ENCODE measurements at places on chromosomes 12 and 14.
A peak's percentile ranks its signal among the peaks of the same experiment; 100 is the strongest.

GRCh38 chr14:100994082-100994481 is 90.6 kb upstream of the RTL1 start:
- DNase-seq, result no peak

DNA sequence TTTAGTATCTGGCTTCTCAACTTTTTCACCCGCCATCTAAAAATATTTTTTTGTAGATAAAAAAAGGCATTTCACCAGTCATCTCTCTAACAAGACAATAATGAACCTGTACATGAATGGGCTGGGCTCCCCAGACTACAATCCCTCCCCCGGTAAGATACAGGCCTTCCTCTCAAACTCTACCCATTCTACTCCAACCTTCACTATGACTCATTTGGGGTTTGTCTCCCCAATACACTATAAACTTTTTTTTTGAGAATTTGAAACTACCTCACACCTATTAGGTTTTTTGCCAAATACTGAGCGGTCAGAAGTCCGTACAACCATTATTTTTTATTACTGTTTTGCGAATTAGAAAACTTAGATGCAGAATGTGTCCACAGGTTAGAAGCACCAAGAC is 784 bp downstream of the RPL6 start:
- no peak for DNase-seq

DNA sequence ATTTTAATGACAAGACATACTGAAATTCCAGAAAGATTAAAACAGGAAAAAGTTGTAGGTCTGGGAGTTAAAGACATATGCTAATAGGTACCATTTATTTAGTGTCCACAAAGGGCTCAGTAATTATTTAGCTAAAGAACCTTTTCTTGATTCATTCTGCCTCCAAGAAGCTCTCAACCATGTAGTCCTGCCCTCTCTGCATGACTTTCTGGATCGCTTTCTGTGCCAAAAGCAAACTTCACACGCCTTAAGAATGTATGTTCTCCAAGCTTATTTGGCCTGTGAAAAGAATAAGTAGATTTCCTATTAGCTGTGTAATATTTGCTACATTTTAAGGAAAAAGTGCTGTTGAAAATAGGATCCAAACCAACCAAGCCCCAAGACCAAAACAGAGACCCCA is 291.7 kb downstream of the C12orf75 start:
- no peak for DNase-seq

DNA sequence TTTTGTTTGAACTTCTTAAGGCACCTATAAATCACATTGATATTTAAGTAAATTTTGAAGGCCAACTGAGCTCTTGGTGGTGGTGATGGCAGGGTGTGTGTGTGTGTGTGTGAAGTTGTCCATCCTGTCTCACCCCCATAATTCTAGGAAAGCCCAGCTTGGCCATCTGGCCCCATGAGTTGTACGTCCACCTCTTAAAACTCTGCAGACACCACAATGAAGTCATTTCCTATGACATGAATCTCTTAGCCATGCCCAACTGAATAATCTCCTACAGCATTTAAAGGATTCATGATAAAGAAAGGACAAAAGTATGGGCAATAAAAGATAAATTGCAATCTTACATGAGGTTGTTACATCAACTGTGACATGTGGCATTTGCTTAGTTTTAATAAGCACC is 123.4 kb downstream of the TTC7B start:
- no peak for DNase-seq

GRCh38 chr12:46818642-46819041 is 7.2 kb downstream of the SLC38A4 start:
- DNase-seq, result no peak

GRCh38 chr12:9651265-9651729 is 18.2 kb upstream of the CLEC2D start:
- DNase-seq, result no peak

DNA sequence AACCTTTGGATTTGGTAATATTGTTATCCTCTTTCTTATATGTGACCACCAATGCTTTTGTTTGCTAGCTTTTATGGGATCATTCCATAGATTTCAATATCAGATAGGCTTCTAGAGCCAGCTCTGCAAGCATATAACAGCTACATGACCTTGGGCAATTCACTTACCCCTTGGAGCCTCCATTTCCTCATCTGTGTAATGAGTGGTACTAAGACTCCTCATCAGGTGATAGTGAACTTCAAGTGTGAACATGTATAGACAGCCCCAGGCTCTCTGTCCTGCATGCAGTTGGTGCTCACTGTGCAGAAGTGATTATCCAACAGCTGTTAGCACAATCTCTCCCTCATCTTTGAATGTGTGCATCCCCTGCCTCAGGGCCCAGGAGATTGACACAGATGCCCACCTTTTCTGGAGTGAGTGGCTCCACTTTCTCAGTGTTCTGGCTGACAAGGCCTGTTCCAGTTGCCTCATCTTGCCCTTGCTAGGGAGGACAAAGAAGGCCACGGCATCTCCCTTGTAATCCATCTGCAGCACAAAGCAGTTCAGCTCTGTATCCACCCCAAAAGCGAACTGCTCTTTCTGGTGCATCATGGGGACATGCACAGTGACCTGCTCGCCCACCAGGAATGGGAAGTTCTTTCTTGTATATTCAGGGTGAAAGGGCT is 9.2 kb downstream of the SERPINA9 start:
- no peak for DNase-seq

DNA sequence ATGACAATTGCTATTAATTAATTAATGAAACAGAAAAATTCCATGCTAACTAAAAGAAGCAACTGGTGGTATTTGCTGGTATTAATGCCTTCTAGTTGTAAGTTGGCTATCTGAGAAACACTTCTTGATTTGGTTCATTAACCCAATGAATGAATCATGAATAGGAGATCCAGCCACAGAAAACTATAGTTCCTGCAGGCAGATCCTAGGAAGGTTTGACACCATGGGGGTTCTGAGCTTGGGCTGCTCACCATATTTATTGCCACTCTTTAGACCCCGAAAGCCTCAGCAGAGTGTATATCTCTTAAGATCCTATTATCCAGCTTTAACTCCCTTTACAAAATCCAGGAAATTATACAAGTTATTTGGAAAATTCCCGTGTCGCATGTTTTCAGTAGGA is 81.4 kb upstream of the REP15 start:
- DNase-seq, result no peak

DNA sequence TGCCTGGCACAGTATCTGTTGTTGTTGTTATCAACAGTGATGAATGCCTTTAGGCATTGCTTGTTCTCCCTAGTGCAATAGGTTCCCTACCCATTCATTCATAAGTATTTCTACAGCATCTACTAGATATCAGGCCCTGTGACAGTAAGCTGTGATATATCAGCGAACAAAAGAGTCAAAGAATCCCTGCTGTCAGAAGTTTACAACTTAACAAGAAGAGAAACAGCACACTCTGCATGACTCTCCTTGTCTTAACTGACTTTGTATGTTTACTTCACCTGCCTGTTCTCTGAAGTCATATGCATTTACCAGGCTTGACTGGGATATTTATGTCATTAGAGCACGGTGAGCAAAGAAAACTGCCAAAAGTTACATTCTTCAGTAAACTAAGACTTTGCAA is 452.2 kb upstream of the RPL10L start:
- no peak for DNase-seq

GRCh38 chr12:104656921-104657320 is 200.2 kb downstream of the CHST11 start:
- DNase-seq, result no peak

DNA sequence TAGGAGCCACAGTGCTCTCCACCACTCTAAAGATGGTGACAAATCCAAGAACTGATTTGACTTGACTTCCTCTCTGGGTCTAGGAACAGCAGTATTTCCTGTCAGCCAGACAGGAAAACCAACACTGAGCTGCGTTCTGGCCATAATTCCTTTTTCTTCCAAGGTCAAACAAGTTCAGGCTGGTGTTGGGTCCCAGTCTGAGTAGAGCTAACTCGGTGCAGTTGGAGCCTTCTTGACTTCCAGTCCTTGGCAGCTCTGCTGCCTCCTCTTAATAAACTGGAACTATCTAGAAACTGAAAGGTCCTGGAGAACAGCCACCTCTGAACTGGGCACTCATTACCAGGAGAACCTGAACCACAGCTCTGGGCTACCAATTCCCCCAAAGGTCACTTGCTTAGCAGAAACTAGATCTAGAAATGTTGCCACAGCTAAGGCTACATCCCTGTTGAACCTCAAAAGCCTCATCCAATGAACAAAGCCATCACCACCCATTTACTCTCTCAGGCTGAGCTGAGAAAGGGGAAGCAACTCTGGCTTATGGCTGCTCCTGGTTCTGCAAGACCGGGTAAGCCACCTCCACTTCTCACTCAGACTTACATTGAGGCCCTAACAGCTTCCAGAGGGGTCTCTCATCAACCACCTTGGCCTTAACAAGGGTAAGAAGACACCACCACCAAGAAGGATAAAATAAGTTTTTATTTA is 27.7 kb downstream of the MAX start:
- no peak for DNase-seq

GRCh38 chr12:52741375-52742195 is 35.6 kb downstream of the KRT76 start:
- DNase-seq, result no peak

- DNase-seq, result no peak
These were observed 19.4 kb upstream of the A2M start for GRCh38 chr12:9134981-9135628.

DNA sequence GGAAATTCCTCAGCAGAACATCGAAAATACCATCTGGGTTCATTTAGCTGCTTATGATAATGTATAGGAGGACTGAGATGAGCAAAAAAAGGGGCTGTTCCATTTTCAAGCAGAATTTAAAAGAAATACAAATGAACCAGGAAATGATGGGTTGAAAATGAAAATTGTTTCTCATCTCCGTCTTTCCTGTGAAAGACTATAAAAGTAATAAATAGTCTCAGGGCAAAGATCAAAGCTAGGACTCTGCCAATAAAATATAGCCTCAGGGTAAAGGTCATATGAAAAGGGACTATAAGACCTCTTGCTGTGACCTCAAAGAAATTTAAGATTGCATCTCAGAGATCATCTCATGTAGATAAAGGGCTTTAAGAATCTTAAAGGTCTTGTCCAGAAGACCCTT is 478.0 kb downstream of the BTG1 start:
- no peak for DNase-seq

DNA sequence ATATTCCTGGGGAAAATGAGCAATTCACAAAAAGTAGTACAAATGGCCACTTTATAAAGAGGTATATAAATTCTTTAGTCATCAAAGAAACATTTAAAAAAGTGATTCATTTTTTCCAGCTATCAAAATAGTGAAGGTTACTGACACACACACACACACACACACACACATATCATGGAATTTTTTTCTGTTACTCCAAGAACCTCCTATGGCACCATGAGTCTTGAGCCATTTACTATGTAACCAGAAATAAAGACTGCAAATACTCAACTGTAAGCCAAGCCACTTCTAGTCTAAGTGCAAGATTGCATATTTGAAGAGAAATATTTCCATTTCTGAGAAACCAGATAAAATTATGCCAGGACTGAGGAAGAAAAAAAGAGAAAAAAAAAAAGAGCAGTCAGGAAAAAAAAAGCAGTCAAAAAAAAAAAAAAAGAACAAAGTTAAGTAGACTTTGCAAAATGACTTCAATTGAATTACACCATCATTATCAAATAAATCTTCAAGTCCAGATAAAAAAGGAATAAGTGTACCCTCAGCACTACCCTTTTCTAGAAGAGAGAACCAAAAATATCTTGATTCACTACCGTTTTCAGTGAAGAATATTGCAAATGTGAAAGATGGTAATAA is 275.7 kb downstream of the DAD1 start:
- no peak for DNase-seq

- no peak for DNase-seq
These were observed 96.9 kb downstream of the PIWIL1 start for GRCh38 chr12:130434560-130434959.

GRCh38 chr14:23173031-23173430 is 10.4 kb downstream of the SLC7A8 start:
- no peak for DNase-seq

- peak; percentile 60 for DNase-seq
These were observed 89.3 kb upstream of the RAP1B start for GRCh38 chr12:68521321-68521839.
